ENCODE measurements at places on chromosomes 1 and 21.
A peak's percentile ranks its signal among the peaks of the same experiment; 100 is the strongest.

GRCh38 chr1:151828921-151829320, 2.7 kb downstream of the RORC start:
- peaks cover 50% of the 10 kb centered on the region for H3K4me1 ChIP-seq
- no peak overlapping the region for H3K4me3 ChIP-seq
- peak; percentile 80 for DNase-seq

GRCh38 chr21:34884346-34884929, 164.7 kb downstream of the RUNX1 start:
- H3K27ac ChIP-seq: no peak overlapping the region
- peak overlapping the region; percentile 87 for H3K4me3 ChIP-seq
- H3K27me3 ChIP-seq: no peaks in the 10 kb centered on the region
- no peak for DNase-seq

DNA sequence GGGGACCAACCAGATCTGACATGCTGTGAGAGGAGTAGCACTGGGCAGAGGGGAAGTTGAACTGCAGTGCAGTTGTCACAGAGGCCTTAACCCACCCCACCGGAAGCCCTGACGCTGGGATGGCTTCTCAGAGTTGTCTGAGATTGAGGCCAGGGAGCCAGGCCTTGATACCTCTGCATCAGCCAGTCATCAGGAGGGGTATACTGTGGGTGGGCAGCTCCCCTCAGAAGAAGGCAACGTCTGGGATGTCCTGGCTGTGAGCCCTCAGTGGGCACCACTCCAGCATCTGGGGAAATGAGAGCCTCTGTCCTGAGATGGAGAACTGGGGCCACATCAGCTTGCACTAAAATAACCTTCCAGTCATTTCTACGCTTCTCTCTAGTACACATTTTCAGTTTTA, 47.9 kb upstream of the BCAR3 start:
- DNase-seq: no peak
- no peaks in the 10 kb centered on the region for H3K36me3 ChIP-seq
- no peak overlapping the region for H3K4me3 ChIP-seq
- peaks cover 5% of the 10 kb centered on the region for H3K4me1 ChIP-seq

- H3K4me1 ChIP-seq: peaks cover 25% of the 10 kb centered on the region
- no peak for DNase-seq
- no peaks in the 10 kb centered on the region for H3K27me3 ChIP-seq
These were observed 34.5 kb downstream of the MAN1C1 start for GRCh38 chr1:25651036-25651640.

- no peaks in the 10 kb centered on the region for H3K4me1 ChIP-seq
- no peaks in the 10 kb centered on the region for H3K27me3 ChIP-seq
- DNase-seq: no peak
- no peaks in the 10 kb centered on the region for H3K36me3 ChIP-seq
These were observed 392.4 kb downstream of the TTLL7 start for GRCh38 chr1:83606416-83606955.

DNA sequence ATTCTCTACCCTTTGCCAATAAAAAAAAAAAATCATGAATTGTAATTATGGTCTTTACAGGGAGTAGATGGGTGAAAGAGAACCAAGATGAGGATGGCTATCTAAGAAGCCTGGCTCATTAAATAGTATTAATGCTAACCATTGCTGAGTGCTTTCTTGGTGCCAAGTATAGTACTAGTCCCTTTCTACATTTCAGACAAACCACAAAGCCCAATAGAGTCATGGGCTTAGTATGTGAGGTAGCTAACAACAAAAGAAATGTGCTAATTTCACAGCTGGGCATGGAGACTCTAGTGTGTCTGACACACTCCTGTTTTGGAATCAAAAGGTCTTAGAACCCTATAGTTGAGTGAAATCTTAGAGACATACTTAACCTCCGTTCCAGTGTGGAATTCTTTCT, 84.5 kb upstream of the ESRRG start:
- no peaks in the 10 kb centered on the region for H3K36me3 ChIP-seq
- no peak for DNase-seq
- H3K4me3 ChIP-seq: no peak overlapping the region
- H3K27me3 ChIP-seq: no peaks in the 10 kb centered on the region

Measured in psoas muscle (tissue), 8 donors.